Activated T-cell treated with anti-CD3 and anti-CD28 coated beads, Interleukin-2, amount 50 U/mL, for 72 hours (primary cell): ENCODE measurements at places on chromosomes 1 and 21. TPM values are rescaled to one million over a fixed set of nuclear protein-coding genes. Genes with fewer than 3 reads are reported as not detected.
A peak's percentile ranks its signal among the peaks of the same experiment; 100 is the strongest.

DNA sequence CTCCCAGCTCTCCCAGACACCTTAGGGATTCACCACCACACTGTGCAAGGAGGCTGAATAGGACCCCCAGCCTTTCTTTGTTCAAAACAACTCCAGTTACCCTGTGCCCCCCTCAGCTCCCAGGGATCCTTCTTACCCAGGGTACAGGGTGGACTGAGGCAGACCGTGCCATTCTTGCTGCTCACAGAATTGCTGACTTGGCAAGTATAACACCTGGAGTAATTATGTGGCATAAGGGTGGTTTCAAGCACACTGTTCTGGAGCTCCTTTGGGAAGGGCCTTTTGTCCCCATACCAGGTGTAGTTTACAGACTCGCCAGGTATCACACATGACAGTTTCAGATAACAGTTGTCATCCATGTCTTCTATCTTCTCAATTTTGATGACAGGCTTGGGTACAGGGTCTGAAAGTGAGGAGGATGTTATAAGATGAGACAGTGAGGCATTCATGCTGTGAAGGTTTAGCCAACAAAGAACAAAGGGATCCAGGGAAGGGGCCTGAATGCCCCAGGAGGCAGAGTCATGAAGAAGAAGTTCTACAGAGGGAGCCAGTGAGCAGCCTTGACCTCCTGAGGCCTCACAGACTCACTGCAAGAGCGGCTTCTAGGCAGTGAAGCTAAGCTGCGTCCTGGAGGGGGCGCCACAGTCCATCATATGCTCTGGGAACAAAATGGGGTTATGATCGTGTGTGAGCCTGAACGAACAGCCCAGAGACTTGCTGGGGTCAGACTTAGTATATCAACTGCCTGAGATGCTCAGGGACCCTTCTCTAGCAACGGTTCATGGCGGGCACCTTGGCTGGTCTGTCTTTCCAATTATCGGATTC is 30.3 kb downstream of the CD48 start:
- H3K27ac ChIP-seq, result peak overlapping the region; percentile 98
- peaks cover 79% of the 10 kb centered on the region for H3K4me1 ChIP-seq
- peak overlapping the region; percentile 87 for H3K4me3 ChIP-seq

GRCh38 chr1:160149716-160150115 is 1.7 kb upstream of the ATP1A4 start:
- no peaks in the 10 kb centered on the region for H3K4me1 ChIP-seq
- DNase-seq, result no peak
- no peaks in the 10 kb centered on the region for H3K36me3 ChIP-seq
- H3K27ac ChIP-seq, result no peak overlapping the region

DNA sequence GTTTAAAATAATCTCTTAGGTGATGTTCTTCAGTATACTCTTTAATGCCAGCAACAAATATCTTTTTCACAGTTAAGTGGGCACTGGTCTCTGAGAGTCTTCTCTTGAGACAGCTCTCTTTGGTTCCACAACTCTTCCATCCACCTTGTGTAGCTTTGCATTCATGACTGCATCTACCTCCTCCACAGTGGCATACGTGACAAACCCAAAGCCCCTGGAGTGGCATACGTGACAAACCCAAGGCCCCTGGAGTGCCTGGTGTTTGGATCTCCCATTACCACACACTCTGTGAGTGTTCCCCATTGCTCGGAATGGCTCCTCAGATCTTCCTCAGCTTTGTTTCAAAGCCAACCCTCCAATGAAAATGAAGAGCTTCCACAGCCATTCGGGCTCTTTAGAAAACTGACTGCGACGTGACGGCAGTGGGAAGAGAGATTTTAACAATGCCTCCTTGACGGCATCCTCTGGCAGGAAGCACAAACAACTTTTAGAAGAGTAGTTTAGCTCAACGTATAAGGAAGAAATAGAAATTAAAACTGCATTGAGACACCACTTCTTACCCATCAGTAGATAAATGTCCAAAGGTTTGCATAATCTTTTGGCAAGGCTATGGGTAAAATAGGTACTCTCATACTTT is 45.8 kb downstream of the SLC30A7 start:
- H3K27me3 ChIP-seq, result no peaks in the 10 kb centered on the region
- H3K4me3 ChIP-seq, result peak overlapping the region; percentile 66
- H3K4me1 ChIP-seq, result peaks cover 32% of the 10 kb centered on the region
- H3K27ac ChIP-seq, result peak overlapping the region; percentile 93
- no peak for DNase-seq

DNA sequence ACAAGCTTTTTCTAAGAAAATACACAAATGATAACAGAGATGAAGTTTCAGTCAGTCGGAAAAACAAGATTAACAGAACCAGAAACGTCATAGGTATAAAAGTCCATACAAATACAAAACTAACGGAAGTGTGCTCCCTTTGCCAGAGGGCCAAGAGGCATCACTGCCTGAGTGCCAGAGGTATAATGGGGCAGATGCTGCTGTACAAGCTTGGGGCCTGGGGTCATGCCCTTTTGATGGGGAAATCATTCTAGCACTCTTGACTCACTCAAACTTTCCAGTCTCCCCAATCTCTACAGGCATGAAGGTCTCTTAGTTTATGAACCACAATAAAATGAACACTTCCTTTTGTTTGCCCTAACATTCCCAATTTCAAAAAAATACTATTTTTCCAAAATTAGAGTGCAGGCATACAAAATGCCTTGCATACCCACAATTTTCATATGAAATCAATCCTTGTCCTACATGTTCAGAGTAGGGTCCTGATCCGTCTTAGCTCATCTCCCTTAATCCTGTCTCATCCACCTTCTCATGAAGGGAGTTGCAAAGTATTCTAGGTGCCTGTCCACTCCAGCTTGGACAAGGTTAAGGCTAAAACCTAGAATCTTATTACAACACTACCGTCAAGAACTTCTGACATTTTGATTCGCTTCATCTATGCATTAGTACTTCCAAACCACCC is 1.5 kb downstream of the RPL22 start:
- H3K4me3 ChIP-seq, result peak overlapping the region; percentile 95
- no peaks in the 10 kb centered on the region for H3K27me3 ChIP-seq
- H3K4me1 ChIP-seq, result peaks cover 57% of the 10 kb centered on the region
- H3K27ac ChIP-seq, result peak overlapping the region; percentile 92
- H3K36me3 ChIP-seq, result peaks cover 13% of the 10 kb centered on the region
- no peak for DNase-seq

GRCh38 chr1:17957588-17958267 is 149.9 kb upstream of the IGSF21 start:
- DNase-seq, result no peak
- no peak overlapping the region for H3K27ac ChIP-seq
- H3K4me3 ChIP-seq, result no peak overlapping the region
- H3K27me3 ChIP-seq, result peaks cover 15% of the 10 kb centered on the region
- peaks cover 11% of the 10 kb centered on the region for H3K4me1 ChIP-seq

DNA sequence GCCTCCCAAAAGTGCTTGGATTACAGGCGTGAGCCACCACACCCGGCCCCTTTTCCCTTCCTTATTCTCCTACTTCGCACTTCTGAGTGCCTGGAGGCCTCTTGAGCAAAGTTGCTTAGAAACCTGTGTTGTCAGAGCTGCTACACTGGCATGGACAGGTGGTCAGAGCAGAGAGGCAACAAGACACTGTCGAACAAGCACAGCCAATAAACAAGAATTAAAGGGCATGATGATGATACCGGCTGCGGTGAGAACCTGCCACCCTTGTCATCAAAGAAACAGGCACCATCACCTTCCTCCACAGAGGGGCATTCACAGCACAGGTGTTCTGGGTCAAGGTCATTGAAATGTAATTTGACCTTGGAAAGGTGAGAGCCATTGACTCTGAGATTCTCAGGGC is 23.3 kb downstream of the STUM start:
- no peaks in the 10 kb centered on the region for H3K36me3 ChIP-seq
- no peaks in the 10 kb centered on the region for H3K4me1 ChIP-seq
- H3K27ac ChIP-seq, result no peak overlapping the region
- no peaks in the 10 kb centered on the region for H3K27me3 ChIP-seq
- no peak for DNase-seq

DNA sequence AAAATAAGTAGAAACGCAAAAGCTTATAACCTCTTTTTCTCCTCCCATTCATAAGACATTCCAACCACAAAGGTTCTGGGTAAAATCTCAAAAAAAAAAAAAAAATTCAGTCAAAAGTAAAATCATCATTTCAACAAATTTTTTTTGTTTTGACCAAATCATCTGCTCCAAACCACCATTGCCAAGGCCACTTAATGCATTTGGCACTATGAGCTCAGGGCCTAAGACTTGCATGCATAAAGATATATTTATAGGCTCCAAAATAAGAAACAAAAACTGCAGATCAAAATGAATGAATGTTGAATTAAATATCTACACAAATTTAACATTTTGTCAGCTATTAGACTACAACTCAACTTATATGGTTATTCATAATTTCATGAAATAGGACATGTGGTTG is 331.1 kb upstream of the NFIA start:
- no peaks in the 10 kb centered on the region for H3K27me3 ChIP-seq
- no peak overlapping the region for H3K4me3 ChIP-seq
- no peak overlapping the region for H3K27ac ChIP-seq
- no peaks in the 10 kb centered on the region for H3K36me3 ChIP-seq

DNA sequence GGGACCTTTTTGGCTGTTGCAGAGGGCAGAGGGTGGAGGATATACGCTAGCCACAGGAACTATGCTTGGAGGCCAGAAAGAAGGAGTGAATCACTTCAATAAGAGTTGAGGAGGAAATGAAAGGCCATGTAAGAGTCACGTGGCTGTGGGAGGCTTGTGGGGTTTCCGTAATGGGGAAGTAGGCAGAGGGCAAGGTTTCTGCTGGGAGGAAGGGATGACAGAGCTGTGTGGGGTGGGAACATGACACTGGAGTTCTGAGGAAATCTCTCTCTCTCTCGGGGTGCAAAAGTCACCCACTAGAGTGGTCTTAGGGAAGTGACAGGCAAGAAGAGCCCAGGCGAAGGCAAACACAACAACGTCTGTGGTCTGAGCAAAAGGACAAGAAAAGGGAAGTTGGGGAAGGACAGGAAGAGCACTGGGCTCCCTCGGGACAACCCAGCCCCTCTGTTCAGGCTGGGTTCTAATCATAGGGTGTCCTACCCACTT is 3.9 kb upstream of the CD1C start:
- H3K27me3 ChIP-seq, result peaks cover 12% of the 10 kb centered on the region
- no peak overlapping the region for H3K27ac ChIP-seq
- peak; percentile 10 for DNase-seq
- peaks cover 23% of the 10 kb centered on the region for H3K4me1 ChIP-seq

Gene CLEC20A
- not detected for total RNA-seq

Gene CELA2B
- total RNA-seq, result not detected

Gene FCRL2
- not detected for total RNA-seq

Gene WDR64
- total RNA-seq, result not detected

Gene FNDC10
- total RNA-seq, result 1.5 TPM

Gene LCE1C
- not detected for total RNA-seq
